Mammary epithelial cell (primary cell): ENCODE measurements at places on chromosomes 7 and 10. TPM values are rescaled to one million over a fixed set of nuclear protein-coding genes. Genes with fewer than 3 reads are reported as not detected.

DNA sequence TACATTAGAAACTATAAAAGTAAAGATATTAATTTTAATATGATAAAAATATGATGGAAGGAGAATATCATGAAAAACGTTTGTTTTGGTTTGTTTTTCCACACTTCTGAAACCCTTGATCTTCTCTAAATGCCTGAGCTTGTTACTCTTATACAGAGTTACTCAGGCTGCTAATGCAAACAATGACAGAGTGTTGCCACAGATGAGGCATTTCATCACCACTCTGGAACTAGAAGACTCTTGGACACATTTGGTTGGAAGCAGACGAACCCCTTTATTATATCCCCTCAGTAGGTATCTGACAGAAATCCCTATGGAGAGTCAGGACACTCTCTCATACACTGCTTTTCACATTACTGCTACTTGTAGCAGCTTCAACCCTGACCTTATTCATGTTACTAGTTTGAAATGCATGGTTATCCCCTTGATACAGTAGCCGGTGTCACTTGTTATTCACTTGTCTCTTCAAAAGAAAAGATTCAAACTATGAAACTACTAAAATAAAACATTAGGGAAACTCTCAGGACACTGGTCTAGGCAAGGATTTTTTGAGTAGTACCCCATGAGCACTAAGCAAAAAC is 66.9 kb downstream of the SEMA3C start:
- peak; percentile 57 for DNase-seq

DNA sequence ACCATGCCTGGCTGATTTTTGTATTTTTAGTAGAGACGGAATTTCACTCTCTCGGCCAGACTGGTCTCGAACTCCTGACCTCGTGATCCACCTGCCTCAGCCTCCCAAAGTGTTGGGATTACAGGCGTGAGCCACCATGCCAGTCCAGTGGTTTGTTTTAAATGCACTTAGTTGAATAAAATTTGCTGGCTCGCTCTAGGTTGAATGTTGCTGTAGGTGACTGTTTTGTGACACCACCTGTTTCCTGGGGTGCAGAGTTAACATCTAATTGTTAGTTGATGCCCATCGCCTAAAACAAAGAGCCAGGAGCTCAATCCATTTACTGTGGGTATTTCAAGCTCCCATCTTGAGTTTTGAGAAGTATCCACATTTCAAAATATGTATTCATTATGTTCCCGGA is 31.2 kb downstream of the MGAM2 start:
- no peak for DNase-seq

DNA sequence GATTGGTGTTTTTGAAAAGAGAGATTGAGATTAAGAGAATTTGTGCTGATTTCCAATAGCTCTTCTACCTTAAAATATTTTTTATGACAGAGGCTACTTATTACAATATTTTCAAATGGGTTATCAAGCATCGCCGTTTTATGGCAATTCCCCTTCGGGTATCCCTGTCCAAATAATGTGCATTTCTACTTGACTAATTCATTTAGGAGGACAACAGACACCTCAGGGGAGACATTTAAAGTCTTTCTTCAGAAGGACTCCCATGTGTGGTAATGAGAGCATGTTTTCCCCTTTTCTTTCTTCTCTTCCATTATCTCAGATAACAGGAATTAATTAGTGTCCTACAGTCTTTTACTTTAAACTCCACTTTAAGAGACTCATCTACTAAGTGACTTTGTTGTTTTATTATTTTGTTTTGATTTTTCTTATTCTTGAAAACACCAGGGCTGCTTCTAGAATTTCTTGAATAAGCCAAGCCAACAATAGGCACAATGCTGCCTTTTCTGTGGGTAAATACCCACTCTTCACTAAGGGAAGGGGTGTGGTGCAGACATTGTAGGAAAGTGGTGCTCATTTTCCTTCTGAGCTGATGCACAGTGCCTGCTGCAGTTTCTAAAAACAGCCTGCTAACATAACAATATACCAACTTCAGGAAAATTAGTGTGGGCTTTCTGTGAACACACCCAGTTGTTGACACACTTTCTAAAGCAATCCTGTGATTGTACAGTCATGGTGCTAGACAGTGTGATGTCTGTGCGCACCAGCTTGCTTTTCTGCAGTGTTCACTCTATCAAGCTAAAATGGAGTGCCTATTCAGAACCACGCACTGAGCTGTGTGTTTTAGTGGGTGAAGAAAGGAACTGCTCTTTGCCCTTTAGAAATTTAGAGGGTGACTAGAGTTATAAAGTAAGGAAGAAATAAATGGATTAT is 597.7 kb downstream of the NRG3 start:
- no peak for DNase-seq

DNA sequence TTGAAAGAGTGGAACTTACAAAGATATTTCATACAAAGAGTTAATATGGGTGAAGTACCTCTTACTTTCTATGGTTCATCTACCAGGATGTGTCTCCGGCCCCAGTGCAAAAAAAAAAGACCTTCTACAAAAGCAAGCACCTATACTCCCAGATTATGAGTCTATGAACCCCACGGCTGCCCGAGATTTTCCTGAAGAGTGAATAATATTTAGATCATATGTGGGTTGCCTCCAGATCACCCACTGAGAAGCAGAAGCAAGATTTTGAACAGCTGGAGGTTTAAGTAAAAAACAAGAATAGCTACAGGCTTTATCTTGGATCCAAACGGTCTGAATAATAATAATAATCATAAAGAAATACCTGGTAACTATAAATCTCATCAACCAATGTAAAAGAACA is 207.7 kb downstream of the SKAP2 start:
- DNase-seq, result no peak

DNA sequence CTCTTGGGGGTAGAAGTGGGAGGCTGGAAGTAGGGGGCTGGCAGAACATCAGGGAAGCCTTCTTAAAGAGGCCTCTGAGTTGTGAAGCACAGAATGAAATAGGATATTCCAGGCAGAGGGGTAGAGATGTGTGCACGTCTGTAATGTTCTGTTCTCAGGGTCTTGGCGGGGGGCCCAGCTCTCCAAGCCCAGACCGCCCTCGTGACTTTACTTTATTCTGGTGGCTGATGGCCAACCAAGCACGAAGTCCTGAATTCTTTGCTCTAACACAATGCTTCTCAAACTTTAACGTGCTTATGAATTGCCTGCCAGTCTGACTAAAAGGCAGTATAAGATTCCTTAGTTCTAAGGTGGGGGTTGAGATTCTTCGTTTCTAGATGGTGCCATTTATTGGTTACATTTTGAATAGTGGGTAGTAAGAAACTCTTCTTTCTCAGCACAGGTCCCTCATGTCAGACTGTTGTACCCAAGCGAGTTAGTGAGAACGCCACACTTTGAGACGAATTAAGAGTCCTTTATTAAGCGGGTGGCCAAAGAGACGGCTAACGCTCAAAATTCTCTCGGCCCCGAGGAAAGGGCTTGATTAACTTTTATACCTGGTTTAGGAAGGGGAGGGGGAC is 8.2 kb downstream of the PRXL2A start:
- no peak for DNase-seq

- DNase-seq, result peak; percentile 56
Observed at GRCh38 chr10:19702215-19702614, 114.0 kb upstream of the PLXDC2 start.

The ZNF282 gene
- 38.0 TPM for total RNA-seq

GRCh38 chr10:119413471-119414080 is 128.9 kb downstream of the RGS10 start:
- DNase-seq, result no peak

DNA sequence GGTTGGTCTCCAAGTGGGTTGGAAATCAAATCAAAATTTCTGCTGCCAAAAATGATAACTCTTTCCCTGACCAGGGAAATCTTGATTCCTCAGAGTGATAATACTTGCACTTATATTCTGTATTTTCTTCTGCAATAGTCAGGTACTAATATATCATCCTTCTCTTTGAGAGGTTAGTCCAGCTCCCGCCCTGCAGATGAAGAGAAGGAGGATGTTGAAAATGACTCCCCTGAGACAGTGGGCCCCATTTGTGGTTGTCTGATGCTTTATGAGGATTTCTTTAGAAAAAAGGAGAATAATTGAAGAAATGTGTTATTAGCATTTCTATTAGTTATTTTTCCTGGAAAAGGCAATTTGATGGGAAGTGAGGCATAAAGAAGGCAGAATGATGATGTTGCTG is 213.0 kb downstream of the SEC23IP start:
- no peak for DNase-seq

GRCh38 chr10:46287846-46288477 is 1.2 kb downstream of the ANTXRL start:
- DNase-seq, result peak; percentile 69

DNA sequence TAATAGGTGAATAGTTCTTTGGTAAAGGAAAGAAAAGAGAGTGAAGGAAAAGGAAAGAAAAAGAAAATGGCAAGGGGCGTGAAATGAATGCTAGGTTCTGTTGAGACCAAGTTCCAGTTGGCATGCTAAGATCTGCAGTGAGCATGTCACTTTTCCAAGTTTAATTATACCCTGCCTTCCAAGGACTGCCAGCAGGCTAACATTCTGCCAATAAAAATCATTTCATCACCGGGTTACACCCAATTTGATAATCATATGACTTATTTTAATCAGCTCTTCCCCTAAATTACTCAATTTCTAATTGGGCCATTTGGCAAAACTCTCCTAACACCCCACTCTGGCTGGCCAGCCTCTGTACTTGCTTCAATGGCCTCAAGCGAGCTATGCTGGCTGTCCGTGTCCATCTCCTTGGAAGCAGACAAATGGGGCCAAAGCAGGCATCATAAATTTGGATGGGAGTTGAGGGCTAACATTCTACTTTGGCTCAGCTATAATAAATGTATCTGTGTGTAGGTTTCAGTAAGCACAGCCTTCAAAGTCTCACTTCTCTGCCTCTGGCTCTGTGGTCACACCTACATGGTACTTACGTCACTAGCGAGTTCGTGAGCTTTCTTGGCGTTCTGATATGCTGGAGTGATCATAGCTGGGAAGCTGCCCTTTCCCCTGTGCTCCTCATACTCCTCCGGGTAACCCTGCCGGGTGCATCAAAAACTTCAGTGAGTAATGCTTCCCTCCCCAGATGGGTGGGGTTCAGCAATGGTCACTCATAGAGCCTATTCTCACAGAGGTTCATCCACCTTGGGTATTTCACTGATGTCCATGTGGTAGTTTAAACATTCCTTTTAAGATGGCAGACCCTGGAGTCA is 17.3 kb downstream of the NRAP start:
- peak; percentile 9 for DNase-seq

The SEMA3E gene
- 0.42 and 0.83 TPM in 2 replicates for total RNA-seq

The ATRNL1 gene
- total RNA-seq, result 0.26 TPM in 1 of 2 replicates, not detected in the other

DNA sequence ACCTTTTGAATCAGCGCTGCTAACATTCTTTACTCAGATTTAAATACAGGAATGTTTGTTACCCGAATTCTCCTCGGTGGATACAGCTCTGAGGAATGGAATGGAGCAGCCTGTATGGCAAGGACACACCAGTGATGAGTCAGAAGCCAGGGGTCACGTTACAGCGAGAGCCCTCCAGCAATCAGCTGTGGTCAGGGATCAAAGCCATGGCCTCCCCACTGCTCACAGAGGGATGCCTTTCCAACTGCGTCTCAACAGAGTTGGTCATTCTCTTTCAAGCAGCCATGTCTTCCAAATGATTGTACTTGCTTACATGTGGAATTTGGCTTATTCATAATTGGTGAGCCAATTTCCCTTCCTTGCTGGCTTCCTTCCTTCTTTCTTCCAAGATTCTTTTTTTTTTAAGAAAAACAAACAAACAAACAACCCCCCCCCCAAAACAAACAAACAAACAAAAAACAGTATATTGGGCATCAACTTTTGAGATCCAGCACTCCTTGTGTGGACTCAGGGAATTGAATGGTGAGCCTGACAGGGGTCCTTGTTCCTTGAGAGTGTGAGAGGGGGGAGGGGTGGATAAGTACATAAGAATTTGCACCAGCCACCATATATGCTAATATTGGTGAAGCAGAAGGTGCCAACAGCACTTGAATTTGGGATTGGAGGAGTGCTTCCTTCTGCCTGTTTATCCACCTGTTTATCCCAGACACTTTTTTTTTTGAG is 100.2 kb downstream of the ATXN7L1 start:
- DNase-seq, result peak; percentile 96

GRCh38 chr10:21445163-21445562 is 80.3 kb downstream of the SKIDA1 start:
- DNase-seq, result no peak

The TMEM225B gene
- total RNA-seq, result 0.59 TPM in 1 of 2 replicates, not detected in the other

- no peak for DNase-seq
Observed at GRCh38 chr10:16632996-16633395, 111.3 kb upstream of the C1QL3 start.

GRCh38 chr7:29146057-29146706 is at the start of gene CPVL:
TSS of gene CPVL (minus strand) at chr7:29146537. CDS start at chr7:29121061, 25,476 bp downstream.
- no peak for DNase-seq

The WBP1L gene
- 16.4 and 18.4 TPM in 2 replicates for total RNA-seq

DNA sequence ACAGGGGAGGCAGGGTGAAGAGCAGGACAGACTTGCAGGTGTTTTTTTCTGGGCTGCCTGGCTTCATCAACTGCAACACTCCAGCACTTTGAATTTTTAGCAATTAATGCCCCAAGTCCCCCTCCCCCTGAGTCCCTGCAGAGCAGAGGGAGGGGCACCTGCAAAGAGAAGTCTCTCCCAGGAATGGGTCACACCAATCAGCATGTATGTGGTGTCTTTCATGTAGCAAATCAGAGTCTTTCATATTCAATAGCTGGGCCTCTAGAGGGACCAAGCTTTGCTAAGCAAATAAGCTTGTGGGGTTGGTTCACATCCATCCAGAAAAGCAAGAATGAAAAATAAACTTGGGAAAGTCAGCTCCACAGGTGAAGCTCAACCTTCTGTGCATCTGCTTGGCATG is 90.7 kb downstream of the PARP12 start:
- DNase-seq, result no peak

DNA sequence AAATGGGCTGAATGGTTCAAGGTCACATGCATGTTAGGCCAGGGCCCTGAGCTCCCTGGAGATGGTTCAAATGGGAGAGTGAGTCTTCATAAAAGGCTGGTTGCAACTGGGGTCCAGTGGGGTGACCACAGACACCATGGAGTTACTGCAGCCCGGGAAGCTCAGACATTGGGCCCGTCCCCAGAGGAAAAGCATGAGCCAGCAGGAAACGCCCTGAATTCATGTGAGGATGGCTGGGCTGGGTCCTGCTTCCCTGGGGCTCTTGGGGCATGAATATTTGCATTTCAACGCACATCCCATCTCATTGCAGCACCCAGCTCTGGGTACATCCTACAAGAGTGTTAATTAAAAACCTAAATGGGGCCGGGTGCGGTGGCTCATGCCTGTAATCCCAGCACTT is 549.0 kb downstream of the TCERG1L start:
- no peak for DNase-seq

The GLI3 gene
- total RNA-seq, result 6.3 TPM

- DNase-seq, result no peak
Observed at GRCh38 chr10:88226891-88227290, 356.2 kb downstream of the RNLS start.

GRCh38 chr7:35714862-35715261 is 19.9 kb upstream of the HERPUD2 start:
- no peak for DNase-seq

- DNase-seq, result peak; percentile 93
Observed at GRCh38 chr7:130242198-130243014, 24.3 kb upstream of the CPA2 start.

- DNase-seq, result no peak
Observed at GRCh38 chr7:145168427-145168826, 332.6 kb upstream of the TPK1 start.

The CLCN1 gene
- total RNA-seq, result not detected in 2 replicates

- no peak for DNase-seq
Observed at GRCh38 chr10:96655461-96656197, 64.7 kb downstream of the PIK3AP1 start.

- DNase-seq, result peak; percentile 85
Observed at GRCh38 chr7:7564323-7564780, 2.3 kb upstream of the MIOS start.

The AS3MT gene
- total RNA-seq, result 4.2 TPM
